NCI-H2081 treated with DMSO at 0.1 percent for 48 hours (cell line): ENCODE measurements at places on chromosomes 13 and 19.

DNA sequence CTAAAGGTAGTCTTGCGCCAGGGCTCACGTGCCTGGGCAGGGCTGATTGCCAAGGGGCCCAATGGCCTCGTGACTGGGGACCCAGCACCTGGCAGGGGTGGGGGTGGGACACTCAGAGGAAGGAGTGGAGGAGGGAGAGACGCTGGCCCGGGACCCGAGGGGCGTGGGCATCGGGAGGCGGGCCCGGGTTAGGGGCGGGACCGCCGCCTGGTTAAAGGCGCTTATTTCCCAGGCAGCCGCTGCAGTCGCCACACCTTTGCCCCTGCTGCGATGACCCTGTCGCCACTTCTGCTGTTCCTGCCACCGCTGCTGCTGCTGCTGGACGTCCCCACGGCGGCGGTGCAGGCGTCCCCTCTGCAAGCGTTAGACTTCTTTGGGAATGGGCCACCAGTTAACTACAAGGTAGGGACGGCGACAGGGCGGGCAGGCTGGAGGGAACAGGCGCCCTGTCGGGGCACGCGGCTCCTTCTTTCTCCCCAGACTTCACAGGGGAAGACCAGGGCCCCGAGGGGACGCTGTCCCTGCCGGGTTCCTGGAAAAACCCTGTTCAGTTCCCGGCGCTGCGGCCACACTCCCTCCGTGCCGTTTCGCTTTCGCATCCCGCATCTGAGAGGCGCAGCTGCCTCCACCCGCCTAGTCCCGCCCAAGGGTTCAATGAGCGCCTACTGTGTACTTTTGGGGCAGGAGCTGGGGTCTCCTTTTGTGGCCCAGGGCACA lies at the start of gene IFI30:
Gene IFI30, plus strand, starts transcription at position 242 of the 717 bp plus-strand sequence. Its CDS starts 29 bp downstream, at position 271.
- no peak for DNase-seq

DNA sequence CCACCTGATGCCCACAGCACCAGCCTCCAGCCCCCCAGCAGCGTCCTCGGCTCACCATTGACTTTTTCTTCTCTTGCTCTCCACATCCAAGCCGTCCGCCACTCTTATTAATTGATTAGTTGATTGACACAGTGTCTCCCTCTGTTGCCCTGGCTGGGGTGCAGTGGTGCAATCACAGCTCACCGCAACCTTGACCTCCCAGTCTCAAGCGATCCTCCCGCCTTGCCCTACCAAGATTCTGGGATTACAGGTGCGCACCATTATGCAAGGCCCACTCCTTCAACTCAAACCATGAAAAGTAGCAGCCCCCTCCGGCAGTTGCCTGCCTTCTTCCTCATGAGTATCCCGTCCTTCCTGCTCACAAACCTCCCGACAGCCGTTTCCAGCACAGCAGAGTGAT lies 921 bp upstream of the TEX29 start:
- no peak for DNase-seq

GRCh38 chr19:51339687-51340656 lies 2.0 kb downstream of the VSIG10L start:
- no peak for DNase-seq

DNA sequence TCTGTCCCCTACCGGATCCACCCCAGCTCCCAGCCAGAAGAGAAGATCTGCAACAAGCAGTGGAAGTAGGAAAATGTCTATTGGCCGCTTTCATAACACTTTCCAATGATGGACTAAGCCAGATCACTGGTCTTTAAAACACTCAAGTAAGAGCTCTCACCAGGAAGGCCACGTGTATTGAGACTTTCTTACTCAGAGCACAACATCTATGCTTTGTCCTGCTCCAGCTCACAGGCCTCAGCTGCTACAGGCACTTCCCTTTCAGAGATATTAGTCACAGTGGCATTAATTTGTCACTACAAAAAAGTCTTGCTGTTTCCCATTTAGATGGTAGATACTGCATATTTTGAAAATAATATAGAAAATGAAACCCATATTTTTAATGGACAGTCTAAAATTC lies 164.2 kb downstream of the ABCC4 start:
- no peak for DNase-seq

GRCh38 chr19:34254698-34255432 lies 511 bp downstream of the GARRE1 start:
- DNase-seq = no peak

DNA sequence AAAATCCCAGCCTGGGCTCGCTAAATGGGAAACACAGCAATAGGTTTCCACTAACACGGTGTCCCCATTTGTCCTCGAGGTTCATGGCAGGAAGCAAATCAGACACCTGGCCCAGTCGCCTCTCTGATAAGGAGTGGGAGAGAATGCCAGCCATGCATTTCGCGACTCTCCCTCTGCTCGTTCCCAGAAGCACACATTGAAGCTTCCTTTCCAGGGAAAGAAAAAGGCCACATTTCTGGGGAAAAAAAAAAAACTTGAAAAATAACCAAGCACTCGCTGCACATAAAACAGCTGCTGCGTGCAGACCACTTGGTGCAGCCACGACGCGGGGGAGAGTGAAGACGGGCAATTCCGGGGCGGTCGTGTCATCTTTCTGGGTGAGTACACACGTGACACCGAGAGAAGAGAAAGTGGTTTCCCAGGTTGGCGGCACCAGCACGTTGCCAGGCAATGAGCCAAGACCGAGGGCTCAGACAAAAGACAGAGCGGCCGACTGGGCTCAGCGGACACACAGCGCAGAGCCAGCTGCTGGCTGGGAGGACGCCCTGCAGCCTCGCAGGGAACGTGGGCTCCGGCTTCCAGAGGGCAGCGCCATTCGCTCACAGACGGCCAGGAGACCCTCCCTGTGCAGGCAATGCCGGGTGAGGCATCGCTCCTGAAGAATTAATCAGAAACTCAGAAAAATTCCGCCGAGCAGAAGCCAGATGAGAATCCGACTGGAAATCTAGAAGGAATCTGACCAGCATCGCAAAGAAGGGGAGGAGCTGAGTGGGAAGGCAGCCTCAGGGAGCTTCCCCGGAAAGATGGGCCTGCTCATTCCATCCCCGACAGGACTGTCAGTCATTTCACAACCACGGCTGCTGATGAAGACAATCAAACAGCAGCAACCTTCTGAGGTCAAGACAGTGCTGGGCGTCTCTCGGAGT lies 83.2 kb upstream of the IRS2 start:
- DNase-seq = no peak

DNA sequence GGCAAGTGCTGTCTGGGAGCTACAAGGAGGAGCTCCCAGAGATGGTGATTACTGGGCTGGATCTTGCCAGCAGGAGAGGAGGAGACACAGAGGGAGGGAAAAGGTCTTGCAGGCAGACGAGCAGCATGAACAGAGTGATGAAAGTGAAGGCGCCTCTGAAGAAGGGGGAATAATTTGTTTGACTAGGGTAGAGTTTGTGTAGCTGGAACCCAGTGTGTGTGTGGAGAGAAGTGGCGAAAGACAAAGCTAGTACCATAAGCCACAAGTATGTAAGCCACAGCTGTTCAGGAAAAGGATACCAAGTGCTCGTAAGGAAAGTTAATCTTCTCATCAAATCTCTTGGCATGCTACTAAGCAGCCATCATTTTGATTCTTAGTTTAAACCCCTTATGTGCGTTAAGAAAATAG lies 5.4 kb downstream of the FLT1 start:
- no peak for DNase-seq

DNA sequence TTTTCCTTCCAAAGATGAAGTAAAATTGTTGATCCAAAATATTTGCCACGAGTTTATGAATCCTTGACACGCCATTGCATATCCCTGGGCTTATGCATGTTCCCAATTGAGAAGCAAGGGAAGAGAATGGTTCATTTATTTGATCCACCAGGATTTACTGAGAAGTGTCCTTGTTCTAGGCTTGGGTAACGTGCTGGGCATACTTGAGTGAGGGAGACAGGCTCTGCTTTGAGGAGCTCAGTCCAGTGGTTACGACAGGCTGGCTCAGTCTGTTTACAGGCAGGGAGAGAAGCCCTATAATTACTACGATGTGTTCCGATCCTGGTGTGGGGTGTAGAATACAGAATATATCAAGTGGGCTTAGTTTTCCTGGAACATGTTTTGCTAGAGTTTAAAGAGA lies 6.3 kb upstream of the PNMA8C start:
- DNase-seq = no peak

DNA sequence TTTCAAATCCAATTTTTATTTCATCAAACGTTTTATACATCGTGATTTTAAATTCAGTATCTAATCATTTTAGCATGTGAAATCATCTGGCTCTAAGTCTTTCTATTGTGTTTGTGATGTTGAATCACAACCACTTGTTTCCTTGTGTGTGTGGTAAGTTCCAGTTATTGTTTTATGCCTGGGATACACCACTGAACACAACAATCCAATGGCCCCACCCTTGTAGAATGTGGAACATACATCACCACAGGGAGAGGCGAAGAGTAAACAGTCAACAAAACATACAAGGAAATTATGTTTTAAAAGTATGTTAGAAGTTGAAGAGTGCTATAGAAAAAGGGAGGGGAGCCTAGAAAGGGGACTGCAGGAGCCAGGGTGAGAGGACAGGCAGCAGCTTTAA lies 100.5 kb downstream of the EPSTI1 start:
- DNase-seq = no peak

DNA sequence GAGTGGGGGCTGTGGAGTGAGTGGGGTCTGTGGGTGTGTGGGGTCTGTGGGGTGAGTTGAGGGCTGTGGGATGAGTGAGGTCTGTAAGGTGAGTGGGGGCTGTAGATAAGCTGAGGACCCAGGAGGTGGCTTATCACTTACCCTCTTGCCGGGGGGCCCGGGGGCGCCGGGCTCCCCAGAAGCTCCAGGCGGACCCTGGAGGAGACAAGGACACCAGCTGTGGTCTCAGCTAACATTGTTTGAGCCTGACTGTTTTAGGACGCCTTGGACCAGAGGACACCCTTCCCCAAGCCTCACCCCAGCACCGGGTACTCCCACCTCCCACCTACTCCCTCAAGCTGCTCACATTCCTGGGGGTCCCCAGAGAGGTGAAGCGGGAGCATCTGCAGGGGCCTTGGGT lies 34.2 kb upstream of the OLFM2 start:
- no peak for DNase-seq

DNA sequence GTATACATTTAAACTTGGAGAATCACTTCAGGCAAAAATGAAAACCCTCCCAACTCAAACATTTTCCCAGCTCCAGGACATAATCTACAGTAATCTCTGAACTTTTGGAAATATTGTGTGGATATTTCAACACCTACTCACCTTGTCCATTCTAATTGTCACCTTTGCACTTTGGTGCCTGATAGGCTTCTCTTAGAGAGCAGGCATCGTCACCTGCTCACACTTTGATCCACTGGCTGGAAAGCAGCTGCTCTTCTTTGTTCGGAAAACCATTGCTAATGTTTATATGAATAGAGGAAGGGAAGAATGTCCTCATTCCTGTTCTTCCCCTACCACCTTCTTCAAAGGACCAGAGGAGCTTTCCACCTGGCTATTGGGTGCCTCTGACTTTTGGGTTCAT lies 411.2 kb downstream of the FGF9 start:
- no peak for DNase-seq

- no peak for DNase-seq
Observed at GRCh38 chr13:71218960-71219359, 648.0 kb downstream of the DACH1 start.

- no peak for DNase-seq
Observed at GRCh38 chr13:50284540-50284939, 269.3 kb downstream of the KCNRG start.

- no peak for DNase-seq
Observed at GRCh38 chr19:11659612-11660011, 62.3 kb downstream of the ZNF627 start.

GRCh38 chr19:15463861-15464371 lies 428 bp downstream of the RASAL3 start:
- DNase-seq = no peak
